Stimulated activated CD4-positive, alpha-beta T cell treated with anti-CD3 and anti-CD28 coated beads, Interleukin-4, amount 100 ng/mL, for 1 hour (primary cell): ENCODE measurements at places on chromosomes 2 and 18.

DNA sequence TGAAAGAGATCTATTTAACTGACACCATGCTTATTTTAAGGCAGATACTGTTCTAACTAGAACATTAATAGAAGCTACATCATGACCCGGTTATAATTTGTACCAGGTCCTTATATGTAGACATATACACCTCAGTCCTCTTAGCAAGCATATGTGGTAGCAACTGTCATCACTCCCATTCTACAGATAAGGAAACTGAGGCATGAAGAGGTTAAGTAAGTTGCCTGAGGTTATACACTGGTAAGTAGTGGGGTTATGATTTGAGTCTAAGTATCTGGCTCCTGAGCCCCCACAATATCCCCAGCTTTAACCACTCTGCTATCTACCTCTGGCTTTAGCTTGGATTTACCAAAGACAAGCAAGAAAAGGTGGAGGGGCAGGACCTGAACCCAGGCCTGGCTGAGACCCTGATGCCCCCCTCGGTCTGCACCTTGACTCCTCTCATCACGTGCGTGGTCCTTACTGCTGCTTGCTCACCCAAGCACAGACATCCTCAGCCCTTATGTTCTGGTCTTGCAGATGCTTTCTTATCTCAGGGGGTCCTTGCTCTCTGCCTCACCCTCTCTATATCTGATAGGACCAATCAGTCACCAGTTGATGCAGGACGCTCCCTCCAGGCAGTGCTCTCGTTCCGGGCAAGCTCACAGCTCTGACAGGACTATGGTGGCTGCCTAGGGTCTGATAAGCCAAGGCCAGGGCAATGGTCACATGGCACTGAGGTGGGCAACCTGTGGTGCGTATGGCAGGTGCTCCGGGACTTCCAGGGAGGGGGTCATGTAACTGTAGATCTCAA is 4.0 kb downstream of the DYSF start:
- no peak for DNase-seq

GRCh38 chr2:233487748-233488345 is 78.7 kb downstream of the USP40 start:
- DNase-seq = no peak

DNA sequence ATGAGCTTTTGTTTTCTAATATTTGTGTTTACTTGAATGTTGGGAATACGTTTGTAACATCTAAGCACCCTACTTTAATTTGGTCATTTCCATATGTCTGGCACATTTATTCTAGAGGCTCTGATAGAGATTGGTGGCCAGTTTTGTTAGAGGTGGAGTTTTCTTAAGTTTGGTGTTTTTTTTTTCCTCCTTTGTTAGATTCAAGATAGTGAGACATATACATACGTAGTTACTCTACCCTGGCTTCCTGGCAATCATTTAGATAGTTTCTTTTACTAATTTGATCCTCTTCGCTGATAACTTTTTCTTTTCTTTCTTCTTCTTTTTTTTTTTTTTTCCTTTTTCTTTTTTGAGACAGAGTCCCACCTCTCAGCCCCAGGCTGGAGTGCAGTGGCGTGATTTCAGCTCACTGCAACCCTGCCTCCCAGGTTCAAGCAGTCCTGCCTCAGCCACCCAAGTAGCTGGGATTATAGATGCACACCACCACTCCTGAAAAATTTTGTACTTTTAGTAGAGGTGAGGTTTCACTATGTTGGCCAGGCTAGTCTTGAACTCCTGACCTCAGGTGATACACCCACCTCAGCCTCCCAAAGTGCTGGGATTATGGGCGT is 26.6 kb downstream of the SMCHD1 start:
- no peak for DNase-seq

DNA sequence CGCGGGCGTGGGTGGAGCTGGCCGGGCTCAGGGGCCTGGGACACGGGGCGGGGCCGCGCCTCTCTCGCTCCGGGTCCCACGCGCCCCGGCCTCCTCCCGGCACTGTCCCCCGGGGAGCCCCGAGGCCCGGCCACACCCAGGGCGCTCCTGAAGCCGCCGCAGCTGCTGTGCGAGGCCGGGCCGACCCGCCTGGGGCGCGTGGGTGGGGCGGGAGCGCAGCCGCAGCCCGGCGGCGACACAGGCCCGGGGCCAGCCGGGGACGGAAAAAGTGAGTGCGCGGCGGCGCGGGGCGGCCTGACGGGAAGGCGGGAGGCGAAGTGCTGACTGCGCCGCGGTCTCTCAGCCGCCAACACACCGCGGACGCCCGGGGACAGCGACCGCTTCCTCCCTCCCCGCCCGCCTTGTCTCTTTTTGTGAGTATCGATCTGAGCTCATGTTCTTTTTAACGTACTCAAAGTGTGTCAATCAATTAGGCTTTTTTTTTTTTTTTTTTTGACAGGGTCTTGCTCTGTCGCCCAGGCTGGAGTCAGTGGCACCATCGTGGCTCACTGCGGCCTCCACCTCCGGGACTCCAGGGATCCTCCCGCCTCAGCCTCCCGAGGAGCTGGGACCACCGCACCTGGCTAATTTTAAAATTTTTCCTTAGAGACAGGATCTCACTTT is 14.5 kb downstream of the PDCD1 start:
- peak; percentile 80 for DNase-seq

DNA sequence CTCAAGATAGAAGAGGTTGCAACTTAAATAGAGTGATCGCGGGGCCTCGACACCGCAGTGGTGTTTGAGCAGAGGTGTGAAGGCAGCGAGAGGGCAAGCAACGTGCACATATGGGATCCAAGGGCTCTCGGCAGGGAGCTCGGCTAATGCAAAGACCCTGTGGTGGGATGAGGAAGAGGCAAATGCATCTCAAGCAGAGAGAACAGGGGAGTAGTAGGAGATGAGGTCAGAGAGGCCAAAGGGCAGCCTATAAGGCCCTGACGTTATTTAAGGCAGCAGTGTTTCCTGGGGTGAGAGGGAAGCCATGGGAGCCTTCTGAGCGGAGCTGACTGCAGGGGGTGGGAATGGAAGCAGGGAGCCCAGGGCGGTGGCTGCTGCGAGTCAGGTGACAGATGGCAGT is 74.5 kb downstream of the MRPS9 start:
- no peak for DNase-seq
